Activated CD8-positive, alpha-beta T cell treated with anti-CD3 and anti-CD28 coated beads, Interleukin-2, amount 10 ng/mL, durations not matched to agents 7 days and 5 days (primary cell): ENCODE measurements at places on chromosomes 6 and 20. TPM values are rescaled to one million over a fixed set of nuclear protein-coding genes. Genes with fewer than 3 reads are reported as not detected.
A peak's percentile ranks its signal among the peaks of the same experiment; 100 is the strongest.

- no peak for DNase-seq
These were observed 14.6 kb downstream of the NRSN1 start for GRCh38 chr6:24140591-24140990.

GRCh38 chr20:10784554-10785183, 110.9 kb upstream of the JAG1 start:
- DNase-seq = no peak

GRCh38 chr6:114315831-114316595, 26.8 kb downstream of the HS3ST5 start:
- DNase-seq = no peak

DNA sequence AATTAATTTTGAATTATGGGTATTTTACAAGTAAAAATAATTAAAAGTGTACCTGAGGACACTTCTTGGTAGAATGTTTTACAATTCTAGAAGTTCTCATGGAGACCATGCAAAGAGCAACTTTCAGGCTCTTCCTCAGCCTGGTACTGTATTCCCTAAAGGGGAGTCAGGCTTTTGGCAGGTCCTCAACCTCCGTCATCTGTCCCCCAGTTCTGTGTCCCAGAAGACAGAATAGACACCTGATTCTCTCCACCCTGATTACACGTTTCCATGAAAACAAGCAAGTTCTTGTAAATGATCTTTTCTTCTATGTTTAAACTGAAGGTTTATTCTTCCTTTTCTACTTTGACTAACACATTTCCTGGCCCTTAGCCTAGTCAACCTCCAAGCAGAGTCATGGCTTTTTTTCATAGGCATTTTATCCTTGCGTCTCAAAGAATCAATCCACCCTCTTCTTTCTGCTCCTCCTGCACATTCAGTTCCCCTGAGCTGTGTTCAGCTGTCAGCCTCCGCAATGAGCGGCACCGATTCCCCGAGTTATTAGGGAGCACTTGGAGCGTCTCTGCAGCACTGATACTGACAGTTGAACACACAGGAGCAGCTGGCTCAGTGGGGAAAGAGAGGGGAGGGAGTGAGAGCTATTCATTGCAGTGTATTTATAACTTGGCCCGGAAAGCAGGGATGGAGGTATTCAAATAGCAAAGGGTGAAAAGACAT, 1082.4 kb upstream of the MAP3K7 start:
- DNase-seq = no peak

GRCh38 chr6:108839083-108839642, 9.1 kb upstream of the ARMC2 start:
- DNase-seq = no peak

DNA sequence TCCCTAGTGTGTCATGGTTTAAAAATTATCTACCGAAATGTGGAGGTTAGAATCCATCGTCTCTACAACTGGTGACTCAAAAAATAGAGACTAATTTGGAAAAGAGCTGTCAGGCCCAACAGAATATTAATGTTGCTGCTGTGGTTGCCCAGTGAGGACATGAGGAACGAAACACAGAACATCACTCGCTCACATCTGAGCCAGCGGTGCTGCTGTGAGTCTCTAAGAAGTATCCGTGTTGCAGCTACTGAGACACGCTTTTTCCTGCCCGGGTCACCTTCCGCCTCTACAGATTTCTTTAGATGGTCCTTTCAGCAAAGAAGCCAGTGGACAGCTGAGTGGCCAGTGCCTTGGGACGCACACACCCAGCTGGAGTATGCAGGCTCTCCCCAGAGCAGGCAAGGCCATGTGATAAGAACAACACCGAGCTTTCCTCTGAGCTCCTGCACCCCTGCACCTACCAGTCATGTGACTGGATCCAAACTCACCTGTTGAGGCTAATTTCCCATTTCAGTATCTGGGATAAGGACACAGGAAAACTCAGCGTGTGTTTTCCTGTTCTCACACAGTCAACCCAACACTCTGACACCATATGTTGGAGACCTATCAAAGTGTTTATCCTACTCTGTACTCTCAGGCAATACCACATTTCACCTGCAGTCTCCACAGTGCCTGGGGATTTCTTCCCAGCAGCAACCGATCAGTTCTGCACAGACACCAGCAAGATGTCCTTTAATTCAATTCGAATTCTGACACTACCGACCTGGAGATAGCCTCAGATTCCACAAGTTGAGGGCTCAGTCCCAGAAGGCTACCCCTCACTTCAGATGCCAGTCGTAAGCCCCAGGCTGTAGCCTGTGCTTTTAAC, 119.0 kb upstream of the RPS6KA2 start:
- no peak for DNase-seq

- no peak for DNase-seq
These were observed 140.7 kb downstream of the ZMYND8 start for GRCh38 chr20:47215653-47216397.

DNA sequence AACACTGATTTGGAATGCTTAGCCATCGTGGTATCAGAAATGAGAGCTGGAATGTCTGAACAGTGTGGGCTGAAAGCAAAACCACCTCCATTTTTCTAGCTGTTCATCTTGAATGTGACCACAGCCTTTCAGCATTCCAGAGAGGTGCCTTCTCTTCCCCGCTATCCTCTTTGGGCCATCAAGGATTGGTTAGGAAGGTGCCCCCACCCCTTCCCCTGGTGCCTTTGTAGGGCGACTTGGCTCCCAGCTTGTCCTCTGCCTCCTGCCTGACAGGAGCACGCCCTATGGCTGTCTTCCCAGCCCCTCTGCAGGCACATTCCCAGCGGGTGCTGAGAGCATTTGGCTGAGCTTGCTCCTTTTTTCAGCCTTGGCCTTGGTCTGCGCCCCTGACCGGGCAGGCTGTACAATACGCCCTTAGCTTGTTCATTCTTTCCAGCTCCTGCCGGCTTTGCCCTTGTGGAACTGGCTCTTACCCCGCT, 97.5 kb downstream of the ARMC2 start:
- no peak for DNase-seq

The CD40 gene
- 1.0 TPM for total RNA-seq

GRCh38 chr20:39067526-39068216, 105.5 kb downstream of the DHX35 start:
- DNase-seq = no peak

DNA sequence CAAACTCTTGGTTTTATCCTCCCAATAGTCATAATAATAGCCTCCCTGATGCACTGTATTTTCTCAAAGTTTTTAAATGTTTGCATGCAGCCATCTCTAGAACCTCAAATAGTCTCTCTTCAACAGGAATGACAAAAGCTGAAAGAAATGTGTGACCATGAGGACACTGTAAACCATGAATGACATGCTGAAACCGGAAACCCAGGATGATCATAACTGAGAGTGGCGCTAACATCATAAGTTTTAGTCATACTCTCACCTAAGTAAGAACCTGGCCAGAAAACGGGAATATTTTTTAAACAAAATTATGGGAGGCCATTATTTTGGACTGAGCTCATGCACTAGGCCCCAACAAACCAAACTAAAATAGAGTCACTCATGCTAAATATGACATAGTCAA, 278.4 kb upstream of the STXBP5 start:
- DNase-seq = no peak

The MCCD1 gene
- not detected for total RNA-seq

DNA sequence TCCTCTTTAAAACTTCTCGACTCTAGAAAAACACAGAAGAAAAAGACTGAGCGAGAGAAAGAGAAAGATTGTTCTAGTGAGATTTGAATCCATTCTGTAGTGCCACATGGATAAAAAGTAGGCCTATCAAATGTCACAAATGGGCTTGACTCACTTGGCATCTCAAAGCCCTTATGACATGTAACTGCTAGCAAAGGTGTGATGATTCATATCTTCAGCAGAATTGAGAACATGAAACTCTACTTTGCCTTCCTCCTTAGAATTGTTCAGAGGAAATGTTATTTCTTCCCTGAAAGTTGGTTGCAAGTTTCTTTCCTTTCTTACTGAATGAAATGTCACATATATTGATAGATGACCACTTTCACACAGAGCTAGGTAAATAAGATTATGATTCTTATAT, 40.4 kb upstream of the DUSP22 start:
- no peak for DNase-seq

The PPP1R3D gene
- 6.7 TPM for total RNA-seq

The SAMD5 gene
- not detected for total RNA-seq

The NRSN1 gene
- total RNA-seq = not detected

DNA sequence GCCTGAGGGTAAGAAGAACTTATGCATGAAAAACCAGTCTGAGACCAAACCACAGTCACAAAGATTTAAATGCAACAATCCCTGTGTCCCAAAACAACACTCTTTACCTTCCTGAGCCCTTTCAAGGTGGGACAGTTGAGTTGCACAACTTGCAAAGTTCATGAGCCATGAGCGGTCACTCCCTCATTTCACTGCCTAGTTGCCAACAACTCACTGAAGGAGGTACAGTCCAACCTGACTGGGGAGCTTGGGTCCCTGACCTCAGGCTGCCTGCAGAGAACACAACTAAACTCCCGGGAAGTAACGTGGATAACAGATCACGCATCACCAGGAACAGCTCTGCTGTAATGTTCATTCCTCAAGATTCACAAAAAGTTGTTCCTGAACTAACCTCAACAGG, 69.4 kb downstream of the MBOAT1 start:
- DNase-seq = no peak

The KCNG1 gene
- total RNA-seq = not detected

The GNAS-AS1 gene
- total RNA-seq = 1.3 TPM

DNA sequence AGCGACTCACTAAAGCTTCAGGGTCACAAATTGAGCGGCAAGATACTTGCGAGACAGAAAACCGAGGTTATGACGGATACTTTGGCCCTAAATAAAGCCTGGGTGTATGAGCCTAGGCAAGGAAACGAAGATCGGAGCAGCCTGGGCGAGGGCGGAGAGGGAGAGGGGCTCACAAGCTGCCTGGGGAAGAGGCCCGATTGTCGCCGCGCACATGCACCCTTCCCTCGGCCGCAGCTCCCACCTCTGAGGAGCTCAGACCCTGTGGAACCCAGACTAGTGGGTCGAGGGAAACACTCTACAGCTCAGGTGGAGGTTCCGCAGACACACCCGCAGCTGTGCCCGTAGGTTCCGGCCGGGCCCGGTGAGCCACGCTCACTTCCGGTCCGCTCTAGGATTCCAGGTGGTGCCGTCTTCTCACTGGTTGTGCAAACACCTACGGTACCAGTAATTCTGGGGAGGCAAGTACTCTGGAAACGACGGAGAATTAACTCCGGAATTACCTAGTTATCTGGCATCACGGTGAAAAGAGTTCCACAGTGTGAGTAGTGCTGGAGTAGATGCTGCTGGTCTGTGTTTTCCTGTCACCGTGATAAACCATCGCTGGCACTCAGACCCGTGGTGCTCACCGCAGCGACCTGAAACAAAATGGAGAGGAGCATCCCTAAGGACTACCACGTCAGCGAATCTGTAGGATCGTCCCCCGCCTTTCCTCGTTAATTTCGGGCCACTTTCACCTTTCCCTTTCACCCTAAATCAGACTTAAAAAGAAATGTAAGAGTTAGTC, 61.5 kb downstream of the GPX5 start:
- DNase-seq = peak; percentile 65

- no peak for DNase-seq
These were observed 24.6 kb downstream of the DSTN start for GRCh38 chr20:17594443-17594842.

DNA sequence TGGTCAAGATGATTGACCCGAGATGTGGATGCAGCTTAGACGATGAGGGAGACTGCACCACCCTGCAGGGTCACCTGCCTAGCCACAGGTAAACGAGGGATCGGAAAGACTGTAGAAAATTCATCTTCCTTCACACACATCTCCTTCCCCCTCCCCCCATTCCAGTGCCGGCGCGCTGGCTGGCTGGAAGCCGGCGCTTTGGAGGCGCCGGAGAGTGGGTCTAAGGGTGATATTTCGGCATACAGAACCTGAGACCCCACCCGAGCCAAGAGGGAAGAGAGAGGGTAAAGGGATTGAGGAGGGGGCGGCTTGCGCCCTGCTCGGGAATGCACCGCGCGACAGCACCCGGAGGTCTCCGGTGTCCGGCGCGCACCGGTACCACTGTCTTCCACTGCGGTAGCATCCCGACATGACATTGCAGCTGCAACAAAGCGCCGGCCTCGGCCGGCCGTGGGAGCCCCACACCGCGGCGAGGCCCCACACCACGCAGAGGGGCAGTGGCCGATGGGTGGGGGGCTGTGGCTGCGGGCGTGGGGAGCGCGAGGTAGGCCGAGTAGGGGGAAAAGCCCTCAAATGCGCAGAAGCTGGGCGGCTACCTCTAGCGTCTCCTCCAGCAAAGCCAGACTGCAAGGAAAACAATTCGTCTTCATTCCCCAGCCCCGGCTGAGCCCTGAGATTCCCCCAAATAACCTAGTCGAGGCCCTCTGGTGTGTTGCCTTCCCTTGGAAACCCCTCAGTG, 984 bp downstream of the TNFRSF21 start:
- no peak for DNase-seq

The GPX5 gene
- not detected for total RNA-seq

GRCh38 chr6:143049611-143050010, 11.1 kb upstream of the AIG1 start:
- DNase-seq = no peak

- no peak for DNase-seq
These were observed 37.8 kb downstream of the HCRTR2 start for GRCh38 chr6:55212156-55212555.

The NKX2-2 gene
- total RNA-seq = not detected

The PRKN gene
- 0.63 TPM for total RNA-seq

- DNase-seq = no peak
These were observed 10.8 kb downstream of the GCNT2 start for GRCh38 chr6:10531942-10532341.

The EDN1 gene
- total RNA-seq = not detected

GRCh38 chr6:158622545-158623190, 21.9 kb downstream of the DYNLT1 start:
- DNase-seq = no peak

DNA sequence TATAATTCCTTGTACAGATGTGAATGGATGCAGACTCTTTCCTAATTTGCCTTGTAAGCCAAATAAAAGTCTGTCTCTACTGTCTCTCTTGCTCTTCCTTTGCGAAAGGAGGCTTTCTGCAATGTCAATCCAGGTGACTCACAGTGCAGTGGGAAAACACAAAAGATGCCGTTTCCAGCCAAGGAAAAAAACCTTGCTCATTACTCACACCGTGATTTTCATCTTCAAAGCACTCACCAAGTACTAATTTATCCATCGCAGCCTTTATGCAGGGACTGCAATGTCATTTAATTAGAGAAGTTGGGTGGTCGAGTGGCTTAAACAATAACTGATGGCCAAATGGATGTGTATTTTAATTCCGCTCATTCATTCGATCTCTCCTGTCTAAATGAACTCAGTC, 23.8 kb downstream of the SAYSD1 start:
- no peak for DNase-seq

DNA sequence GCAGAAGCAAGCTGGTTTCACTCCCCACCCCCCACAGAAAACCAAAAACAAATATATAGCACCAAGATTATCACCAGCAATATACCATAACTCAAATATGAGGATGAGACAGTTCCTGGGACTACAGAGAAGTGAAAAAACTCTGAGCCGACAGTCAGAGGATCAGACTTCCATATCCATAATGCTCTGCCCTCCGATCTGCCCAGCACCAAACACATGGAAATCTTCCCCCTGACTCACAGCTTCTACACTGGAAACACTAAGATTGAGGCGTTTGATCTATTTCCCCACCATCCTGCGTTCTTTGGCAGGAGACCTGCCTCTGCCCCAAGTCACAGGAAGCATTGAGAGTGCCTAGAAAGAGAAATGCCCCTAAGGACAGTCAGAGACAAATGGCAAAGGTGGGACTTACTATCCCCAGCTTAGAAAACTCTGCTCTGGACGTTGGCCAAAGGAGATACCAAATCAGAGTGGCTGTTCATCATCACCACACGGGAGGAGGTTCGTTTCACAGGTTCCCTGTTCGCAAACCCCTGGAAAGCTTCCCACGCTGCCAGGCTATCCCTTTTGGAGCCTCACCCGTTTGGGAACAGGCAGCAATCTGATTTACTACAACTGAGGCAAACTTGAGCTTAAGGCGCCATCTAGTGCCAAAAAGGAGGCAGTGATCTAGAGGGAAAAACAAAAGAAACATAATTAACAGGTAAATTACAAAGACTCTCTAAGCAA, 48.7 kb upstream of the SRSF6 start:
- DNase-seq = peak; percentile 29
